ENCODE measurements at places on chromosomes 5 and 9. TPM values are rescaled to one million over a fixed set of nuclear protein-coding genes. Genes with fewer than 3 reads are reported as not detected.

KLF9 gene
- 0.75 TPM for total RNA-seq

PDZD2 gene
- not detected for total RNA-seq

ANKRD18A gene
- 4.9 TPM for total RNA-seq

SLC4A9 gene
- total RNA-seq: not detected

BARHL1 gene
- total RNA-seq: not detected

GHR gene
- not detected for total RNA-seq

CARTPT gene
- not detected for total RNA-seq

ADAMTS16 gene
- total RNA-seq: 1.1 TPM

PCDHB15 gene
- total RNA-seq: 0.10 TPM

RNF183 gene
- total RNA-seq: 0.09 TPM

STPG3 gene
- total RNA-seq: not detected

CDC20B gene
- not detected for total RNA-seq

ABLIM3 gene
- total RNA-seq: 8.4 TPM

C5orf58 gene
- not detected for total RNA-seq

CXCL14 gene
- total RNA-seq: 0.14 TPM
